Occipital lobe (tissue), 3 donors: ENCODE measurements at places on chromosomes 2 and 18. TPM values are rescaled to one million over a fixed set of nuclear protein-coding genes. Genes with fewer than 3 reads are reported as not detected.

The LRATD1 gene
- 35.7 TPM for total RNA-seq

The ARHGAP25 gene
- total RNA-seq, result 2.0 TPM

The SCN3A gene
- 315 TPM for total RNA-seq

The WIPF1 gene
- 2.7 TPM for total RNA-seq

The NCK2 gene
- 86.1 TPM for total RNA-seq

- DNase-seq, result no peak
These were observed 21.5 kb downstream of the MPPE1 start for GRCh38 chr18:11886577-11887110.

GRCh38 chr18:25231327-25231691, 120.7 kb downstream of the ZNF521 start:
- DNase-seq, result no peak

DNA sequence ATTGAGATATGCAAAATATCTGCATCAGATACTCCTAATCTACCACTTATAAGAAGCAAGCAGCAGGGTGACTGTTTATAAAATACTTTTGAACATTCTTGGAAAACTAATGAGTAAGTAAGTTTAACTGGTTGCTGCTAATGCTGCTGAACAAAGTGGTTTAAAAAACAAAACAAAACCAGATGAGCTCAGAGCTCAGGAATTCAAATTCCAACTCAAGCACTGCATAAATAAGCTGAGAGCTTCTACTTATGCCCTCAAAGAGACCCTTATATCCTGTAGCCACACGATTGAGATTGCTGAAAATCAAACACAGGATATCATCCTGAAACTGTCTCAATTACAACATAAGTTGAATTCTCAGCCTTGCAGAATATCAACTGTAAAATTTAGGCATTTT, 62.3 kb upstream of the NYAP2 start:
- DNase-seq, result no peak

DNA sequence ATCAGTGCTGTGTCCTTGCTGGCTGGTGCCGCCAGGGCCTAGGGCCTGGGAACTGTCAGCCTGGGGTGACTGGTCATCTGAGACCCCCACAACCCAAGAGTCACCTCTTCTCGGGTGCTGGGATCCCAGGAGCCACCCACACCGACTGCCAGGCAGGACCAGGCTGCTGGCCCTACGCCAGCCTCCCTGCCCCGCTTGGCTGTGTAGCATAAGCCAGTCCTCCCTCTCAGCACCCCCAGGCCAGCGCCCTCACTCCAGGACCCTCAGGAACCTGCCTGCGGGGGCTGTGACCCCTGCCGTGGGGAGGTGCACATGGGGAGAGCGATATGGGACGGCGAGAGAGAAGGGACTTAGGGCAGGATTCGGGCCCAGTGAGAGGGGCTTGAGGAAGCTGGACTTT, 9.5 kb downstream of the ARHGEF4 start:
- DNase-seq, result no peak

- DNase-seq, result no peak
These were observed 225.9 kb upstream of the FBXO11 start for GRCh38 chr2:48132271-48132625.
